ENCODE measurements at places on chromosomes 2 and 18. TPM values are rescaled to one million over a fixed set of nuclear protein-coding genes. Genes with fewer than 3 reads are reported as not detected.

SAG gene
- total RNA-seq, result not detected

TCF7L1 gene
- 7.2 TPM for total RNA-seq

SOWAHC gene
- 16.3 TPM for total RNA-seq

PLEKHA3 gene
- total RNA-seq, result 18.9 TPM

GPR35 gene
- 0.40 TPM for total RNA-seq

UBXN2A gene
- 20.5 TPM for total RNA-seq

PROKR1 gene
- total RNA-seq, result not detected

NGEF gene
- 19.1 TPM for total RNA-seq

AQP12A gene
- total RNA-seq, result not detected

LAMA3 gene
- total RNA-seq, result 39.0 TPM

MTIF2 gene
- total RNA-seq, result 51.0 TPM

KCNJ3 gene
- not detected for total RNA-seq

FNDC4 gene
- total RNA-seq, result 4.6 TPM

EGR4 gene
- 0.28 TPM for total RNA-seq

RUFY4 gene
- not detected for total RNA-seq

IMPACT gene
- total RNA-seq, result 13.9 TPM

SERPINB2 gene
- not detected for total RNA-seq

STARD6 gene
- not detected for total RNA-seq

DNAH7 gene
- total RNA-seq, result 0.76 TPM

FAP gene
- total RNA-seq, result not detected

TTR gene
- total RNA-seq, result 0.22 TPM

DYTN gene
- not detected for total RNA-seq

FAM110C gene
- 0.06 TPM for total RNA-seq

VSNL1 gene
- total RNA-seq, result not detected

GKN2 gene
- total RNA-seq, result 3.5 TPM

CDCA7 gene
- total RNA-seq, result 44.7 TPM

ADD2 gene
- total RNA-seq, result 22.0 TPM

SPP2 gene
- not detected for total RNA-seq

ITPRIPL1 gene
- total RNA-seq, result not detected

GREB1L gene
- total RNA-seq, result 2.3 TPM

DBI gene
- total RNA-seq, result 405 TPM

OXER1 gene
- total RNA-seq, result not detected

LGALSL gene
- 11.2 TPM for total RNA-seq

MERTK gene
- total RNA-seq, result 1.9 TPM

VAMP8 gene
- 14.5 TPM for total RNA-seq

BOLL gene
- not detected for total RNA-seq

RAPGEF4 gene
- 0.15 TPM for total RNA-seq

RAX gene
- total RNA-seq, result not detected

STPG4 gene
- 0.12 TPM for total RNA-seq

NETO1 gene
- not detected for total RNA-seq

SULT1C2 gene
- total RNA-seq, result 1.3 TPM

DUSP2 gene
- total RNA-seq, result 0.22 TPM

SLC19A3 gene
- 3.6 TPM for total RNA-seq
